ENCODE measurements at places on chromosomes 1 and 21.
A peak's percentile ranks its signal among the peaks of the same experiment; 100 is the strongest.

DNA sequence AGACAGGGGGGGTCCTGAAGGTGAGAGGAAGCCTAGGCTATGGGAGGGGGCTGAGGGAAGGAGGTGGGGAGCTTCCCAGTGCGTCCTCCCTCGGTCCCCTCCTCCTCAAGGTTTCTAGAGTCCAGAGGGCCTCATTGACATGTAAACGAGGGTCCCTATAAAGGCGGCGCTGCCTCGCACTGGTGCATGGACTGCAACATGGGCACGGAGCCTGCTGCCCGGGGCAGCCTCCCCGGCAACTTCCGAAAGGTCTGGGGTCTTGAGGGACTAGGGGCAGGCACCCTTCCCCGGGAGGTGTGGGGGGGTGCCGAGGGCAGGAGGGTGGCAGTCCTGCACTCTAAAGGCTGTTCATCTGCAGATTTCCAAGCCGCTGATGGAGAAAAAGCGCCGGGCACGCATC lies at the start of gene HES3:
Gene HES3, plus strand, starts transcription at position 187 of the 400 bp plus-strand sequence. Its CDS starts 187 bp downstream, at position 374.
- DNase-seq: no peak

GRCh38 chr1:47611992-47612391 lies 174.1 kb downstream of the FOXD2 start:
- DNase-seq: no peak

DNA sequence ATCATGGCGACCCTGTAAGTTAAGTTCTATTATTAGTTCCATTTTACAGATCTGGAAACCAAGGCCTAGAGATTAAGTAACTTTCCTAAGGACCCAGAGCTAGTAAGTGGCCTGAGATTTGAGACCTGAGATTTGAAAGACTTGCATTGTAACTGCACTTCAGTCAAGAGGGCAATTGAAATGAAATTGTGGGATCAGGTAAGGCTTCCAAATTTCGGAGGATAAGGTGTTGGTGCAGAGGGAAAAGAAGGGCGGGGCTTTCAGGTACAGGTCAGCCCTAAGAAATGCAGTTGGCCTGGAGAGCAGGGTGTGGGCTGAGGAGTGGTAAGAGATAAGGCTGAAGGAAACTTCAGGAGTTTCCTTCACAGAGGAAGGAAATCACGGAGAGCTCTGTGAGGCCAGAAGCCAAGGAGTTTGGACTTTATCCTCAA lies 51.1 kb downstream of the SLC16A1 start:
- DNase-seq: no peak

GRCh38 chr1:179144626-179145025 lies 62.8 kb downstream of the TOR3A start:
- DNase-seq: no peak

- DNase-seq: no peak
Observed at GRCh38 chr1:242787968-242788367, 263.5 kb upstream of the PLD5 start.

- no peak for DNase-seq
Observed at GRCh38 chr1:119898981-119899720, 2.8 kb upstream of the ADAM30 start.

- no peak for DNase-seq
Observed at GRCh38 chr21:28636752-28637691, 355.7 kb downstream of the LTN1 start.

GRCh38 chr21:25818121-25818520 lies 83.3 kb downstream of the GABPA start:
- no peak for DNase-seq

GRCh38 chr1:69185378-69185777 lies 382.3 kb upstream of the LRRC7 start:
- no peak for DNase-seq

DNA sequence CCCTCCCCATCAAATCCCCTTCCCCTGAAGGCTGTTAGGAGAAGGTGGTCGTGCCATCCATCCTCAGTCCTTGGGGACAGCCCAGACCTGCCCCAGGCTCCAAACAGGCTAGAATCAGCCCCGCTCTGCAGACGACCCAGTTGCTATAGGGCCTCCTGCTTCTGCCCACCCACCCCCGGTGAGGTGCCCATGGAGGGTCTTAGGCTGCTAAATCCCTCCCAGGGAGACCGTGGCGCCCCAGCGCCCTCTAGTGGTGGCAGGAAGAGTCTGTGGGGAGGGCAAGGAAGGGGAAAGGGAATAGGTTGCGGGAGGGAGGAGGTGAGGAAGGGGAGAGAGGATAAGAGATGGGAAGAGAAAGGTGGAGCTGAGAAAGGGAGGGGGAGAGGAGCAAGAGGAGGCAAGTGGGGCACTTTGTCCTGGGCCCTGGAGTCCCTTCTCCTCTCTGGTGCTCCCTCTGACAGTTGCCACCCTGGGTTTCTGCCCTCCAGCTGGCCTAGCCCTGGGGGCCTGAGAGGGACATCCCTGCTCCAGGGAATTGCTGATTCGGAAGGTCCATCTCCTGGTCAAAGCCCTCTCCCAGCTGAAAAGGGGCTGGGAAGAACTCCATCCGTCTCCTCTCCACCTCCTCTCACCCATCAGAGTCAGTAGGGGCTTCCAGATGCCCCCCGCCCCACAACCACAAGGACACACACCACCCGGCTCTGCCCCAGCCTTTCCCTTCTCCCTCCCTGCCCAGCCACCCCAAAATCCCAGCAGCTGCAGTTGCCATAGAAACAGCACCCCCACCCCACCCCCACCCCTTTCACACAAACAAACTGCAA lies 55.4 kb downstream of the CAMK2N1 start:
- peak; percentile 83 for DNase-seq

GRCh38 chr21:21973806-21974205 lies 975.6 kb downstream of the NCAM2 start:
- DNase-seq: peak; percentile 1

- DNase-seq: no peak
Observed at GRCh38 chr1:183884526-183884925, 79.6 kb downstream of the RGL1 start.

GRCh38 chr1:222785529-222785928 lies 29.3 kb upstream of the DISP1 start:
- DNase-seq: no peak

- no peak for DNase-seq
Observed at GRCh38 chr1:114250683-114251572, 97.3 kb upstream of the SYT6 start.

GRCh38 chr1:193525917-193526710 lies 339.7 kb upstream of the B3GALT2 start:
- no peak for DNase-seq

- no peak for DNase-seq
Observed at GRCh38 chr1:90713741-90714509, 3.2 kb downstream of the BARHL2 start.

DNA sequence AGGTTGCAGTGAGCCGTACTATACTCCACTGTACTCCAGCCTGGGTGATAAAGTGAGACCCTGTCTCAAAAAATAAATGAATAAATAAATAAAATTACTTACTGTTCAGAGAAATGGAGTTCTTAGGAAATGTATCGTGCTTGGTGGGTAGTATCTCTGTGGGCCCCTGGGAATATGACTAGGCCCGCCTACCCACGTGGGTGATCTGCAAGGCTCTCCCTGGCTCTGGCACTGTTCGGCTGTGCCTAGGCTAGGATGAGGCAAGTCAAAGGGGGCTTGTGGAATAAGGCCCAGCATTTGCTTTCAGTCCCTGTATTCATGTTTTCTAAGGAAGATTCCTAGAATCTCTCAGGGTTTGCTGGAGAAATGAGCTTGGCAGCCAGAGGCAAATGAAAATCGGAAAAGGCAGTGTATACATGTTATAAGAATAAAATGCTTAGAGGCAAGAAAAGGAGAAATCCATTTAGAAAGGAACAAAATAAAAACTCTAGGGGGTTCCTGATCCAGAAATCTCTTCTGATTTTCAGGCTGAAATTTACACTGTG lies 4.5 kb upstream of the CSRP1 start:
- no peak for DNase-seq

DNA sequence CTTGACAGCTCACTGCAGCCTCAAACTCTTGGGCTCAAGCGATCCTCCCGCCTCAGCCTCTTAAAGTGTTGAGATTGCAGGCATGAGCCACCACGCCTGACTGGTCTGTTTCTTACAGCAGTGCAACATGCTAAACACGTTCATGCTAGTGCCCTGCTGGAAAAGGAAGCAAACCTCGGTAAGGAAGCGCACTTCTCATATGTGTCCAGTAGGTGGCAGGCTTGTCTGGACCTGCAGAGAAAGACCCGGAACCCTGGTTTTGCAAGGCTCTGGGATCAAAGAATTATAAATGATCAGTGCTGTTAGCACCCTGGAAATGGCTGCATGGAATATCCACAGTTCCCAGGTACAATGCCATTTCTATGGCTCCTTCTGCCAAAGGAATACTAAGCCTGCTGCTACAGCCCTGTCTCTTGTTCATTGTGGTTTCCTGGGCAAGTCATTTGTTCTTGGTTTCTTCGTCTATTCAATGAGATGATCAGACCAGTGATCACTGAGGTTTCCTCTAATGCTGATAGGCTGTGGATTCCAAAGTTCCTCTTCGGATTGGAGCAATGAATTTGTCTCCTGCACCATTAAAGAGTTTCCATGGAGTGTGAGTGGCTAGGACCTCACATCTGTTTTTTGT lies 15.9 kb downstream of the RNU5D-1 start:
- peak; percentile 69 for DNase-seq

DNA sequence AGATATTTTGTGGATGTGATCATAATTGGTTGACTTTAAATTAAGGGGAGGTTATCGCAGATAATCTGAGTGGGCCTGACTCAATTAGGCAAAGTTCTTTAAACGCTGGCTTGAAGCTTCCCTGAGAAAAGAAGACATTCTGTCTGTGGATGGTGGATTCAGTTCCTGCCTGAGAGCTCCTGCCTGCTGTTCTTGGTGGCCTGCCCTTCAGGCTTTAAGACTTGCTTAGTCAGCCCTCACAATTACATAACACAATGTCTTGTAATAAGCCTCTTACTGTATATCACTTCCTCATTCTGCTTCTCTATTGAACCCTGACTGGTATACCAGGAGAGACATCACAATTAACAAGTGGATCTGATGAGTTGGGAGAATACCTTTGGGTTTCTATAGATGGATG lies 50.2 kb downstream of the KCNJ6 start:
- DNase-seq: no peak

DNA sequence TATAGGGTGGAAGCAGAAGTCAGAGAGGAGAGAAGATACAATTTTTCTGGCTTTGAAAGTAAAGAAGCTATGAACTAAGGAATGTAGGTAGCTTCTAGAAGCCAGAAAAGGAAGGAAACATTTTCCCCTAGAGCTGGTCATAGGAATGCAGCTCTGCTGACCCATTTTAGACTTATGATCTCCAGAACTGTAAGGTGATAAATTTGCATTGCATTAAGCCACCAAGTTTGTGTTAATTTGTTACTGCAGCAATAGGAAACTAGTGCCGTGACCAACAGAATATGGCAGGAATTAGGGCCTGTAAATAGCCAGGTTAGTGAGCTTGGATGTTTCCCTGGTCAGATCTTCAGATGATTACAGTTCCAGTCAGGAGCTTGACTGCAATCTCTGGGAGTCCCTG lies 244.3 kb upstream of the C1orf105 start:
- no peak for DNase-seq

GRCh38 chr21:46128933-46129571 lies 26.3 kb downstream of the FTCD start:
- DNase-seq: no peak
